Activated CD4-positive, alpha-beta T cell treated with anti-CD3 and anti-CD28 coated beads, Interleukin-2, amount 10 ng/mL, durations not matched to agents 7 days and 5 days (primary cell): ENCODE measurements at places on chromosomes 1 and 21. TPM values are rescaled to one million over a fixed set of nuclear protein-coding genes. Genes with fewer than 3 reads are reported as not detected.

DNA sequence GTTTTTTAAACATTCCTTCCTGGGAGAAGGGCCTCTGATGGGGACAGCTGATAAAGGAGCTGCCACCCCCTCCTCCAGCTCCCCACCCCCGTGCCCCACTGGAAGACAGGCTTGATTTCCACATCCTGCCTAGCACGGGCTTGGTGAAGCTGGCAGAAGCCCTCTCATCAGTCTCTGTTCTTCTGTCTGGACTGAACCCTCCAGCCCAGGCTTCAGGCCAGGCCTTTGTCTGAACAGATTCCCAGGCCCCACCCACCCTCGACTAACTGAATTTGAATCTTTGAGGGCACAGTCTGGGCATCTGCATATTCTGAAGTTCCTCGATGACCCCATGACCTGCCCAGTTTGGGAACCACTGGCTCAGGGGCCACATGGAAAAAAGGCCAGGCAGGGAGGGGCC lies 75.3 kb downstream of the CD58 start:
- DNase-seq: no peak
- no peaks in the 10 kb centered on the region for H3K27me3 ChIP-seq
- peaks cover 28% of the 10 kb centered on the region for H3K4me1 ChIP-seq
- no peak overlapping the region for H3K4me3 ChIP-seq
- peaks cover under 1% of the 10 kb centered on the region for H3K36me3 ChIP-seq
- H3K27ac ChIP-seq: no peak overlapping the region

The DCST1 gene
- not detected for total RNA-seq

The GPR61 gene
- 0.52 TPM for total RNA-seq

The TMEM52 gene
- not detected for total RNA-seq

The UBL4B gene
- total RNA-seq: not detected

GRCh38 chr1:42480921-42481320 lies 17.8 kb downstream of the CCDC30 start:
- H3K27ac ChIP-seq: no peak overlapping the region
- no peaks in the 10 kb centered on the region for H3K27me3 ChIP-seq
- H3K4me1 ChIP-seq: no peaks in the 10 kb centered on the region
- no peak overlapping the region for H3K4me3 ChIP-seq
- no peak for DNase-seq

The MYCL gene
- not detected for total RNA-seq
